Osteocyte (in vitro differentiated cells): ENCODE measurements at places on chromosomes 2 and 18.
A peak's percentile ranks its signal among the peaks of the same experiment; 100 is the strongest.

DNA sequence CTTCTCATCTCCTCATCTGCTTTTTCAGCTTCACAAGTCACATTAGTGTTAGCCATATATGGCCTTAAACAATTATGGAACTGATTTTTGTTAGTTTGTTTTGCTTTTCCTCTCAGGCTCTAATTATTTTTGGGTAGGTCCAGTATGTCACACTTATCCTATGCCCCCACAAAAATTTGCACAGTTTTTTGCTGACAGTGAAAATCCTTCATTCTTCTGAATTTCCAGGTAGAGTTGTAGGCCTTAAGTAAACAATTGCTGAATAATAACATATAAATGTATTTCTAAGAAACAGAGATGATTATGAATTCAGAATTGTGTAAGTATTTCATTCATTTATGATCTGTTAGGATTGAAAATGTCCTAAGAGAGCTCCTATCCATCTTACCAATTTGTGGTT, 8.6 kb upstream of the SERPINB10 start:
- no peak for DNase-seq

- DNase-seq = peak; percentile 77
These were observed 165.7 kb upstream of the PXDN start for GRCh38 chr2:1910021-1910420.

DNA sequence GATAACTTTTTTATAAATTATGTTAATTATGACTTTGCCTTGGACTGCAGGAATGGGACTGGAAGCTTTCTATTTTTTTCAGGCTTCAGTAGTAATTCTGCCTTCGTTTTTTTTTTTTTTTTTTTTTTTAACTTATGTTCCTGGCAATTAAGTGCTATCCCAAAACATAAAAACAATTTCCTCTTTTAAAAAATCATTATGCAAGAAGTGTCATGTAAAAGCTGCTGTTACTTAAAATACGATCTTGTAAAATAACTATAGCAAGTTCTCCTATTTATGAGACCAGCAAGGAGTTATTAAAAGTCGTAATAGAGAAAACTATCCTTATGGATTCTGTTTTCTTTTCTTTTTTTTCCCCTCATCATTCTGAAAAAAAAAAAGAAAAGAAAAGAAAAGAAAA, 301.6 kb upstream of the FBXO11 start:
- no peak for DNase-seq

GRCh38 chr2:39836638-39837037, 57.6 kb upstream of the THUMPD2 start:
- DNase-seq = no peak

DNA sequence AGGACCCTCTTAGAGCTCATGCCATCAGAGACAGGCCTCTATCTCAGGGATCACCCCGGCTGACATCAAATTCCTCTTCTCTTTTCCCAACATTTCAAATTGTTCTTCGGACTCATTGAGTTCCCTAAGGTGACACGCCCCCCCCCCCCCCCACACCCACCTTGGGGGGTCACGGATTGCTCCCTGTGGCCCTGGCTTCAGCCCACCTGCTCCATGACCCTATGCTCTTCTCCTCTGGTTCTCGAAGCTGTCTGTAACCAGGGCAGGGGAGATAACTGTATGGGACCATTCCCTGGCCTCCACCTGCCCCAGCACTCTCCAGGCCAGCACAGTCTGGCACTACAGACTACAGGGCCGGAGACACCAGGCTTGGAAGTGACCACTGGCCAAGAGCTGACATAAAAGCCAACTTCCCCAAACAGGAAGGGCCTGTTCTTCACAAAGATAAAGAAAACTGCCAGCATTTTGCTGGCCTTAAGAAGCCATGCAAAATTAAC, 7.1 kb downstream of the MTERF4 start:
- no peak for DNase-seq

DNA sequence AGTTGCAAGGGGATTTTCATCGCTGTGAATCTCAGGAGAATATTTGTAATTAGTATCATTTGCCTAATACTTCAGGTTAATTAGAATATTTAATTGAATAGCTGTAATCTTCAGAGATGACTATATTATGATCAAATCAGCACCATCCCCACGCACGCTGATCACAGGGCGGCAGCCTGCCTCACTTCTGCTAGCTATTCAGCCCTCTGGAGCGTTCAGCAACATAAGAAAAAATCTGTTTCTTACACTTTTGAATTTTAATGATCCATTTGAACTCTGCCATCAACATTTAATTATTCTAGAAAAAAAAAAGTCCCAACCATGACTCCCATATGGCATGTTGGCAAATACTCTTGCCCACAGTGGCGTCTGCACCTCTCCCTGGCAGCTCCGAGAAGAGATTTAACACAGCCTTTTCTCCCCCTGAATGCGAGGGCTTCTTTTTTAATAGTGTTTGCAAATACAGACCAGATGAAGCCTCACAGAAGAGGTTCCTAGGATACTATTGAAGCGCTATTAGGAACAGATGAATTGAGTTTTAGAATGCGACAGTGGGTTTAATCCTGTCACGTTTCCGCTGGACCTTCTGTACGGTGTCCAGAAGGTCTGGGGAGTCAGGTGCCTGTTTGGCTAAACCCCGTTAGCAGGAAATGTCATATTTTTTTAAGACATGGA, 731.9 kb upstream of the SALL3 start:
- no peak for DNase-seq

DNA sequence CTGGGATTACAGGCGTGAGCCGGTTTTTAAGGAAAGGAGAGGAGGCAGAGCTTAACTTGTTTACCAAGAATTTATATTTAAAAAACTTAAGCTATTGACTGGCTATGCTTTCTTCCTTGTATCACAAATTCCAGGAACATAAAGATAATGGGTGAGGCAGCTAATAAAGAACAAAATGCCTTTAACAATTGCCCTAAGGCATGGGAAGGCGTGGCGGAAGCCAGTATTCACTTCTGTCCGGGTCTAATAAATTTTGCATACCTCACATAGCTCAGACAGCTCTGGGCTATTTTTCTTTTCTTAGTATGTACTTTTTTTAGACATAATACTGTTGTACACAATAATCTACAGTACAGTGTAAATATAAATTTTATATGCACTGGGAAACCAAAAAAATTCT, 1.0 kb upstream of the LDAH start:
- no peak for DNase-seq

GRCh38 chr2:31253356-31254131, 19.6 kb downstream of the EHD3 start:
- no peak for DNase-seq

DNA sequence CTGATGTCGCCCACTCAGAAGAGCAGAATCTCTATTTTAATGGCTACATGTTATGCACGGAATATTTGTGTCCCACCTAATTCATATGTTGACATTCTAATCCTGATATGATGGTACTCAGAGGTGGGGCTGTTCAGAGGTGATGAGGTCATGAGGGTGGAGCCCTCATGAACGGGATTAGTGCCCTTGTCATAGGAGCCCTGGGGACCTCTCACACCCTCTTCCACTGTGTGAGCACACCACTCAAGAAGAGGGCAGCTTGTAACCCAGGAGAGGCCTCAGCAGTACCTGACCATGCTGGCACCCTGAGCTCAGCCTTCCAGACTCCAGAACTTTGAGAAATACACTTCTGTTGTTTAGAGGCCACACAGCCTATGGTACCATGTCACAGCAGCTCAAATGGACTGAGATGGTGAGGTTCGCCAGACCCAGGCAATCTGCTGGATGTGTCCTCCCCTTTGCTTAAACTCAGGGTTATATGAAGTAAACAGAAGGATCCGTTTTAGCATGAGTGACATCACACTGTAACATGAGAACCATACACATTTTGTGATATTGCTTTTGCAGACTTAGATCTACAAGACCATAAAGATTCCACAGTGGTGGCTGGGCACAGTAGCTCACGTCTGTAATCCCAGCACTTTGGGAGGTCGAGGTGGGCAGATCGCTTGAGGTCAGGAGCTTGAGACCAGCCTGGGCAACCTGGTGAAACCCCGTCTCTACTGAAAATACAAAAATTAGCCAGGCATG, 48.7 kb downstream of the ATOH8 start:
- no peak for DNase-seq

GRCh38 chr2:170140561-170140960, 37.4 kb upstream of the MYO3B start:
- DNase-seq = no peak

DNA sequence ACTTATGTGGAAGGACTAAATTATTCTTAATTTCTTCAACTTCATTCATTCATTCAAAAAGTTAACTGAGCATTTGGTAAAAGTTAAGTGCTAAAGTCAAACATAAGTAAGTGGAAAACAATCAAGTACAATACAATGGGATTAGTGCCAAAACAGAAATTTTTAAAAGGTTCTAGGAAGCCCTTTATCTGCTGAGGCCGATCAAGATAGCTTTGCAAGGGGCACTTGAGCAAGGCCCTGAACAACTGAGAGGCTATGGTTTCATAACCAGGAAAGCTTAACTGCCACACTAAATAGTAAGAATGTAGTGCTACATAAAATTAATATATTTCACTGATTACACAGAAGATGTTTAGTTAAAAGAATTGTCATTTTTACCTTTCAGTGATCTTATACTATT, 76.5 kb downstream of the NOL10 start:
- DNase-seq = no peak

- DNase-seq = no peak
These were observed 7.6 kb downstream of the FN1 start for GRCh38 chr2:215428060-215428910.

GRCh38 chr2:112699984-112700667, 20.7 kb upstream of the NT5DC4 start:
- no peak for DNase-seq

DNA sequence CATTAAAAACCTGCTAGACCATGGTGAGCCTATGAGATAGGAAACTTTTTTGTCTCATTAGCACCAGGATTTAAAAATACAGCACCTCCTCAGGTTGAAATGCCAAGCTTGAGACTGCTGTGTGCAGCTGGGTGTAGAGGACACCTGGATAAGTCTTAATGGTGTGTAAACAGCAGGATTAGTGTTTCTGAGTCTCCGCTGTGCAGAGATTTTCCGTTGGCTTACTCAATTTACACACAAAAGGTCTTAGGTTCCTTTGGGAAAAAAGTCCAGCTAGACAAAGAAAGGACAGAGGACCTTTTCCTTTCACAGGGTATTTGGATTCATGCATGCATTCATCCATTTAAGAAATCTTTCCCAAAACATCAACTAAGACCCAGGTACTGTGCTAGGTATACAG, 168.1 kb downstream of the NRXN1 start:
- no peak for DNase-seq

- DNase-seq = peak; percentile 36
These were observed 44.7 kb upstream of the TMEM131 start for GRCh38 chr2:98040331-98040939.

- DNase-seq = no peak
These were observed 5.5 kb upstream of the SLC4A3 start for GRCh38 chr2:219621935-219622334.
